ENCODE measurements at places on chromosomes 7 and 10. TPM values are rescaled to one million over a fixed set of nuclear protein-coding genes. Genes with fewer than 3 reads are reported as not detected.

- no peak for DNase-seq
These were observed 184.0 kb downstream of the ADAM12 start for GRCh38 chr10:126204320-126204719.

DNA sequence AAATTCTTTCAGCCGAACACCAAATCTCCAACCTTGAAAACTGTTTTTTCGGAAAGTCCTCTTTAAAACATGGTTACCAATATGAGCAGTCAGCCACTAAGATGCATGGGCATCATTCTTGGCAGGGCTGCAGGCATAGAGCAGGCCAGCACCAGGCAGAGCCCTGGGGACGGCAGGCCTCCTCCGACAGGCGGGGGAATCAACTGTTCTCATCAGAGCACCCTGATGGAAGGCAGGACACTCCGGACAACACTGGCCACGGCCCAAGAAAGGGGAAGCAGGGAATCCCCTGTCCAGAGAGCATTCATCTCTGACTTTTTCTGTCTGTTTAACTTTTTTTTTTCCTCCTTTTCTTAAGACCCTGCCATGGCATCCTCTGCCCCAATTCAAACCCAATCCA is 1.4 kb upstream of the NOS3 start:
- no peak for DNase-seq

DNA sequence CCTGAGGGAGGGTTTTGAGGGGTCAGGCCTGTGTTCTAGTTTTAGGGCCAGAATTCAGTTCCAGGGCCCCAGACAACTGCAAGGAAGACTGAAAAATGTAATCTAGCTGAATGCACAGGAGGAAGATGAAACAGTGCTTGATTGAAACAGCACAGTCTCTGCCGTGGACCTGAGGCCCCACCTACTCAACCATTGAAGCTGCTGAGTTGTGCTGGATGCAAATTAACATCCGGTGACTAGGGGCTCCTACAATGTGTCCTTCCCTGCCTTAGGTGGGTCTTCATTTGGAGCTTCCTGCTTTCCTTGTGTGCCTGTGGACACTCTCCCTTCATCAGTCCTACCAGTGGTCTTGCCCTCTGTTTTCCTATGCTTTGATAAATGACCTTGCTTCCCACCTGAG is 5.7 kb downstream of the GLRX3 start:
- no peak for DNase-seq

DNA sequence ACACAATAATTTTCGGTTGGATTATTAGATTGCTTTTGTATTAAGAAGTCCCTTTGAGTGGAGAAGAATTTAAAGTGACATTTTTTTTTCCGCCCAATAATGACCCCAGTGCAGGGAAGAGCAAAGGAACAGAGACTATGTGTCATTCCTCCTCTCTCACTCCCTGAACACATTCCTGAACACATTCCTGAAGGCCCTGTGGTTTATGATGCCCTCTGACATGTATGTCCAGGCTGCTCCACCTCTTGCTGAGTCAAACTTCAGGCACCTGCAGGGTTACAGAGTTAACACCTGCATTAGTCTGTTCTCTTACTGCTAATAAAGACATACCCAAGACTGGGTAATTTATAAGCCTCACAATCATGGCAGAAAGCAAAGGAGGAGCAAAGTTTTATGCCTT is 704.0 kb upstream of the LRRN3 start:
- DNase-seq = peak; percentile 81

DNA sequence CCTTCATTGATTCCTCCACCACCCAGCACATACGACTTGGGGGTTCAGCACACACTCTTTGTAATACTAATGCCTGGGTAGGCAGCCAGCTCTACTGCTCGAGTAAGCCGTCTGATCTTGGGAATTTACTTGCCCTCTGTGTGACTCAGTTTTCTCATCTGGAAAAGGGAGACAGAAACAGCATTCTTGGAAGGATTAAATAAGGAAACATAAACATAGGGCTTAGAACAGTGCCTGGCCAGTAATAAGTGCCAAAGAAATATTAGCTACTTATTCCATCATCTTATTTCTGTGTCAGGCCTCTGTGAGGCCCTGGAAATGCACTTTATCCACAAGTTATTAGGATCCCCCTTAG is 130.1 kb downstream of the TNS3 start:
- DNase-seq = no peak

DNA sequence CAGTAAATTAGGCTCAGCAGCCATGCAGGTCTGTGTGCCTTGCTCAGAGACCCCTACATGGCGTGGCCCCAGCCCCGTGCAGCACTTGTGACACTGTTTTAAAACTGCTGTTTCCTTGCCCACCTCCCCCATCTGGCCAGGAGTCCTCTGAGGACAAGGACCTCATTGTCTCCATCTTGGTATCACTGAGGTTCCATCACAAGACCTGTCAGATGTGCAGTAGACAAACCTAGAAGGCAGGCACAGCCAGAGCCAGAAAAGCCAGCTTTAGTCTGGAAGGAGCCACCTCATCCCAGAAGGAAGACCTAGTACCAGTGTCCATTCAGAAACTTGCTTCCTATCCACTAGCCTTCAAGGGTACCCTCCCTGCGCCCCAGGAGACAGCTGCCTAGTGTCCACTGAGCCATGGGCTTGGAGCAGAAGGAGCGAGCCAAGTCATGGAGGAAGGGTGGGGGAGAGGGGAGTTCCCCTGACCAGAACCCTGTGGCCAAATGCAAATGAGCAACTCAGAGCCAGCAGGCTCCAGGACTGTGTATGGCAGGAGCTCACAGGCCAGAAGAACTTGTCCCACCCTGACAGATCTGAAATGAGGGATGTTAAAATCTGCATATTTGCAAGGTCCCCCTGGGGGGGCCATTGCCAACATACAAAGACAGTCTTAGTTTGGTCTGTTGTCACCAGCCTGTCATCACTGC is 176.1 kb downstream of the SH3PXD2A start:
- DNase-seq = no peak

DNA sequence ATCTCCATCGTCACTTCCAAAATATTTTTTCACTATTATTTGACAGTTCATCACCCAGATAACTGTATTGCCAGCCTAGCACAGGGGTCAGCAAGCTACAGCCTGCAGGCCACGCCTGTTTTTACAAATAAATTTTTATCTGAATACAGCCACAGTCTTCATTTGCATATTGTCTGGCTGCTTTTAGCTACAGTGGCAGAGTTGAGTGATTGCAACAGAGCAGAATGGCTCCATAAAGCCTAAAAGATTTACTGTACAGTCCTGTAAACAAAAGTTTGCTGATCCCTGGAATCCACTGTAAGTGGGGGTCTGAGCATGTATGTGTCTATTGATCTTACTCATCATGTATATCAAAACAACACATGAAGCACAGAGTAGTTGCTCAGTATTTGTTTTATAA is 45.9 kb upstream of the GNAI1 start:
- no peak for DNase-seq

EPHB6 gene
- total RNA-seq = 2.7 TPM

MYL10 gene
- total RNA-seq = not detected

C7orf57 gene
- total RNA-seq = not detected

CFAP46 gene
- 1.0 TPM for total RNA-seq

ICA1 gene
- 34.2 TPM for total RNA-seq
